ENCODE measurements at places on chromosomes 4 and X.

- no peak for DNase-seq
Observed at GRCh38 chr4:183333202-183333601, 11.0 kb upstream of the CLDN24 start.

DNA sequence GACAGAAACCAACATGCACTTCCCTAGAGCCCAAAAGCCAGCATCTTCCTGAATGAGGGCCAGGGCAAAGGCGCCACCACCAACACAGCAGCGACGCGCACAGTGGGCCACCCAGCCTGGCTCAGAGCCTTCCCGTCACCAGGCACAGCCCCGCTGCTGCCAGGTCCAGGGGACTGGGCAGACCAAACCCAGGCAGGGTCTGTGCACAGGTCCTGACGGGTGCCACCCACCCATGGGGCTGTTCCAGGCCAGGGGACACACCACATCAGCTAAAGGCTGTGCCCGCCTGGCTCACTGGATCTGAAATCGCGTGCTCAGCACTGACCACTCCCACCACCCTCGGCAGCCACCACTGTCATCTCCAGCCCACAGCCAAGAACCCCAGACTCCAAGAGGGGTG is 13.8 kb downstream of the FAM53A start:
- DNase-seq: no peak

DNA sequence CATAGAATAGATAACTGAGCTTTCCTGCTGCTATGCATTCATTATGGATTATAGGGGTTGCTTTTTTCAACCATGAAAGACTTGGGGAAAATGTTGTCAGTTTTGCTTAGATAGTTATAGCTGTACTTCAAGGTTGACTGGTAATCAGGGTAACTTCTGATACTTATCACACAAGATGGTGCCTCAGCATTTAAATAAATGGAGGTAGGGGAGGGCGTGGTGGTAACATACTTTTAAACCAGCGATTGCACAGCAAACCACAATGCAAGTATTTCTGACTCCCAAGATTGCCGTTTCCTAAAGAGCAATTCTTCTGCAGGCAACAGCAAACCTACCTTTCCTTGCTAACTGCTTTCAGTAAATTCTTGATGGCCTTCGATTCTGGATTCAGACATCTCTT is 1.3 kb downstream of the CXCL10 start:
- no peak for DNase-seq

DNA sequence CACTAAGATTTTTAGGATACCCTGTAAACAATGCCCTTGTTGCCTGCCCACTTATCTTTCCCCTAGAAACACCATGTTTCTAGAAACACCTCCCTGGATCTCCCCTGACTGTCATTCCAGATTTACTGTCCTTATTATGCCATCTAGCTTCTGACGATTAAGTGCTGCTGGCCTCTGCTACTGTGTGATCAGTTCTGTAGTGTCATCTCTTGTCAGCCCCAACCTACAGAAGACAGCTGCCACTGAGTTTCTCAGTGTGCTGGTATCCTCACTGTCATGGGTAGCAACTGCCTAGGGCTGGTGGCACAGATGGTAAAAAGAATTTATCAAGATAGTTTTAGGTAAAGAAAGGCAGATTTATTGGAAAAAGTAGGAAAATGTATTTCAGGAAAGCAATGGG is 68.7 kb upstream of the WWC2 start:
- no peak for DNase-seq

DNA sequence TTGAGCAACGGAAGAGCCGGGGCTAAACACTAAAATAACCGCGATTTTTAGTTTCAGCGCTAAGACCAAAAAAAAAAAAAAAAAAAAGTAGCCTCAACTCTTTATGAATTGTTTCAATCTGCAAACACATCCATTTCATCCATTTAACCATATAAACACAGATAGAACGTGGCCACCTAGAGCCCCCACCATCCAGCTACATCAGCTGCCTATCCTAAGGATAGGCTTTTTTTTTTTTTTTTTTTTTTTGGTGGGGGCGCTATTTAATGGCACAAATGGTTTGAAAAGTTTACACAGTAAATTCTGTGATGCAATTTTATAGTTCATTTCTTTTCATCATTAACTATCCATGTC is 492 bp upstream of the HDAC8 start:
- no peak for DNase-seq

DNA sequence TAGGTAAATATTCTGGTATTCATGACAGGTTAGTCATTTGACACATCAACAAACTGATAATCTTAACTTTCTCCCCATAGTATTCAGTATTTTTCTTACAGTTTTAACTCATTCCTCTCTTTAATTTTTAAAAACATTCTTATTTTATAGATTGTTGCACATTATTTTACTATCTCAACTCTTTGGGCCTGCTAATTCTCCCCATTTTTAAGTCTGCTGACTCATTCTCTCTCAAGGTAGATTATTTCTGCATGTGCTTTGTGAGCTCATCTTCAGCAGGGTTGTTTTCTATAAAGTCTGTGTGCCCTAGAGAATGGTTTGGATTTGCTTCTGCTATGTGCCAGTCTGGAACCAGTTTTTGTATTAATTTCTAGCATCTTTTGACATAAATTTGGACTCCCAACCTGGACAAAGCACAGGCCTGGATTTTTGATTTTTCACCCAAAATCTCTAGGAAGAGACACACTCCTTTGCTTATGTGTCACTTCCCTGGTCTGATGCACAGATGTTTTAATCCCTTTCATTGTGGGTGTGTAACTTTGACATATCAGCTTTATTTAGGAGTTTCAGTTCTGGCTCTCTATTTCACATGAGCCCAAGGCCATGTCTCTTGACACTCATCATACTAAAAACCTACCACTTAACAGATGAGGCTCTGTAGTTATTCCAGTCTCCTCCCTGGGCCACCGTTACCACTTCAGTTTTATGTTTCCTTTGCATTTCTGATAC is 194.3 kb upstream of the PGRMC2 start:
- DNase-seq: no peak

DNA sequence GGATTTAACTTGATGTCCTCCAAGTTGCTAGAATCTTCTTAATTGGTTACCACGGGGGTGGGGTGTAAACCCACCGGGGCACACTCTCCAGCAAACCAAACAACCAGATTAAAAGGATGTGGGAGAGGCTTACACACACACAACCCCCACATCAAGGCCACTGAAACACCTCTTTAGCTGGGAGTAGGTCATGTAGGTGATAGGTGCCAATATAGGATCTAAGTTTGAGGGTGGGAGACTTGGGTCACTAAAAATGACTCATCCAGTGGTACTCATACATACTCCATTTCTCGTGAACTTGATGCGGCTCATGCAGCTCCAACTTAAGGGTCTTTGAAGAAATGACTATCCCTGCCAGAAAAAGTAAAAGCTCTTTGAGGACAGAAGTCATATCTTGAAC is 20.5 kb upstream of the CD40LG start:
- no peak for DNase-seq

DNA sequence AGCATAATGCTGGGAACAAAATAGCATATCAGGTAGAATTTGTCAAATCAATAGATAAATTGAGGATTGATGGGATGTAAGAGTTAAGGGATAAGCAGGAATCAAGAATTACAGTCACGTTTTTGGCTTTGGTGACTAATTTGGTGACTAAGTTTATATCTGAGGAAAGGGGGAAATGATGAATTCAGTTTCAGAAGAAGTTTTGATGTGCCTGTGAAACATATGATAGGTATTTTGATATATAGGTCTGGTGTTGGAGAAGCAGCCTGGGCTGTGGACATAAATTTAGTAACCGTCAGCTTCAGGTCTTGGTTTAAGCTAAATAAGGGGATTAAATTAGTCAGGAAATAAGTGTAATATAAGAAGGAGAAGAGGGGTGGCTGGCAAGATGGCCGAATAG is 79.0 kb upstream of the EDA2R start:
- no peak for DNase-seq
